HEK293T (cell line): ENCODE measurements at places on chromosomes 7 and 10.
A peak's percentile ranks its signal among the peaks of the same experiment; 100 is the strongest.

GRCh38 chr10:990808-991207, 2.6 kb downstream of the GTPBP4 start:
- DNase-seq, result no peak

- no peak for DNase-seq
Observed at GRCh38 chr10:54758791-54759190, 42.2 kb downstream of the PCDH15 start.

GRCh38 chr10:6647811-6648526, 67.9 kb upstream of the PRKCQ start:
- DNase-seq, result peak; percentile 73

DNA sequence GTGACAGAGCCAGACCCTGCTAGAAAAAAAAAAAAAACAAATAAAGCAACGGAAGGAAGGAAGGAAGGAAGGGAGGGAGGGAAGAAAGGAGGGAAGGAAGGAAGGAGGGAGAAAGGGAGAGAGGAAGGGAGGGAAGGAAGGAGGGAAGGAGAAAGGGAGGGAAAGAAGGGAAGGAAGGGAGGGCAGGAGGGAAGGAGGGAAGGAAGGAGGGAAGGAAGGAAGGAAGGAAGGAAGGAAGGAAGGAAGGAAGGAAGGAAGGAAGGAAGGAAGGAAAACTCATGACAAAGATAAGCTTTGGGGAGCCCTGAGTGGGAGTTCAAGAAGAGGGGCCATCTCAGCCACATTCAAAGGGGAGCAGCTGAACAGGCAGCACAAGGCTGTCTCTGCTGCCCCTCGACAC, 124.7 kb upstream of the MGMT start:
- DNase-seq, result no peak

GRCh38 chr7:25831831-25832411, 320.1 kb upstream of the NFE2L3 start:
- DNase-seq, result no peak

- DNase-seq, result no peak
Observed at GRCh38 chr10:53569455-53569854, 796.9 kb upstream of the MBL2 start.

- no peak for DNase-seq
Observed at GRCh38 chr10:78533098-78533497, 499.4 kb downstream of the RPS24 start.

DNA sequence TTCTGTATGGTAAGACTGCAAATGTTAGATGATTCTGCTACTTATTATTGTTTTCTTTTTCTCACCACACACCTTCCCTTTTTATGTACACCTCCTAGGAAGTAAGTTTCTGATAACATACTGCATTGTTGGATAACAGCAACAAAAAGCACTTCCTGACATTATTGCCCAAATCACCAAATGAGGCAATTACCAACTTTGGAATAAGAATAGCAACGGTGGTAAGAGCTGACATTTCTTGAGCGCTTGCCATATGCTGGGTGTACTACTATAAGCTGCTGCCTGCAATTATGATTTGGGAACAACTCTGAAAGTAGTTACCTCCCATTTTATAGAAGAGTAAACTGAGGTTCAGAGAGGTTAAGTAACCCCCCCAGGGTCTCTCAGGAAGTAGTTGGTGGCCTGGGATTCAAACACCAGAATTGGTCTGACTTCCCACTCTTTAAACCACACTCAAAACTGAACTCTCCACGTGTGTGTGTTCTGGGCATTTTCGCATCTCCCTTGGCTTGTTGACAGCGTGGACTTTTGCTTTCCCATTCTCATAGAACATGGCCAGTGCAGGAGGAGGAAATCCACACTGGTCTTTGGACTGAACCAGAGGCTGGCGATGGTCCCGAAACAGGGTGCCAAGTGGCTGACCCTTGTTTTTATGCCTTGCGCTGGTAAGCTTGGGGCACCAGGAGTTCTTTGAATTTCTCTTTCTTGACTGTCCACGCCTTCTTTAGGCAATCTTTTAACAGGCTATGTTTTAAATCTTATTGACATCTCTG, 71.4 kb downstream of the TCF7L2 start:
- no peak for DNase-seq

- DNase-seq, result no peak
Observed at GRCh38 chr7:141158561-141158960, 84.7 kb downstream of the TMEM178B start.

DNA sequence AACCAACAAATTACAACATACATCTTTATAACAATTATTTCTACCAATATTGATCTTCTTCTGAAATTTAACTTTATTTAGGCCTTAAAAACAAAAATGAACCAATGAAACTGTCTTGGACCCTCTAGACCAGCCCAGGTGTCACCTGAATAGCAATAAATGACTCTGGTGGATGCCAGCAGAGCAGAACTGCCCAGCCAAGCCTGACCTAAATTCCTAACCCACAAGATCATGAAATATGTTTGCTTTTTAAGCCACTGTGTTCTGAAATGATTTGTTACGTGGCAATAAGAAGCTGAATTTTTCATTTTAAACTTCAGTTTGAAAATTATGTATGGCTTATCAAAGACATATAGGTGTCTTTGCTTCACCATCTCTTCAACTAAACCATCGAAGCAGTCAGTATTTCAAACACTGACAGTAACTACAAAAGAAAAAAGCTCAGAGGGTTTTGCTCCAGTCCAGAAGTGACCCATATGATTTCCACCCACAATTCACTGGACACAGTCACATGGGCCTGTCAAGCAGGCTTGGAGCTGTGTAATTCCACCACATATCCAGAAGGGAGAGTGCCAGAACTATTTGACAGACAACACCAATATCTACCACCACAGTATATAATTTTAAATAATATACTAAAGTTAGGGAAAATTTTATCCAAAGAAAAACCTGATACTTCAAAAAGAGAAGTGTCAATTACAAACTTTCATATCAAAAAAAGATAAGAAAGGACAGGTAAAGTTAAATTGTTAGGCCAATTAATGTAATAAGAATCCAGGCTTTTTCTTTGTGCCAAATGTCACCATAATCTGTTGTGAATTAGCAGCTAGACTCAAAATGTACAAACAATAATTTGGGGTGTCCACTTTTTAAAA, 94.5 kb downstream of the KMT2C start:
- peak; percentile 76 for DNase-seq

- no peak for DNase-seq
Observed at GRCh38 chr7:135454060-135454459, 55.8 kb downstream of the CNOT4 start.

- no peak for DNase-seq
Observed at GRCh38 chr7:135964274-135964673, 12.9 kb downstream of the MTPN start.

DNA sequence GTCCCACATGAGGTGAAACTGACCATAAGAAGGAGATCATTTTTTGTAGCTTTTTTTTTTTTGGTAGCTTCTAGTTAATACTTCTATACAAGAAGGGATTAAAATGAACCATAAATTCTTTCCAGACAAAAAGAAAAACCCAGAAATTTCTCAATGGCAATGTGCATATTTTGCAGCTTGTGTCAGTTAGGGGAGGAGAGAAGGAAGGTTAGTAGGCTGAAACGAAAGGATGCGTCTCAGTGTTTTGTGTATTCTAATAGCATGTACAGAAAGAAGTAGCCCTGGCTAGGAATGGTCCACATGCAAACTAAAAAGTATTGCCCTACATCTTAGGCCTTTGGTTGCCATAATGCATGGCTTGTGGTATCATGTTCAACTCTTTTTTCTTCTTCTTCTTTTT, 90.6 kb downstream of the CACNB2 start:
- no peak for DNase-seq

- DNase-seq, result no peak
Observed at GRCh38 chr10:48404646-48405045, 98.2 kb downstream of the MAPK8 start.

- no peak for DNase-seq
Observed at GRCh38 chr7:81370822-81371221, 399.0 kb downstream of the HGF start.

DNA sequence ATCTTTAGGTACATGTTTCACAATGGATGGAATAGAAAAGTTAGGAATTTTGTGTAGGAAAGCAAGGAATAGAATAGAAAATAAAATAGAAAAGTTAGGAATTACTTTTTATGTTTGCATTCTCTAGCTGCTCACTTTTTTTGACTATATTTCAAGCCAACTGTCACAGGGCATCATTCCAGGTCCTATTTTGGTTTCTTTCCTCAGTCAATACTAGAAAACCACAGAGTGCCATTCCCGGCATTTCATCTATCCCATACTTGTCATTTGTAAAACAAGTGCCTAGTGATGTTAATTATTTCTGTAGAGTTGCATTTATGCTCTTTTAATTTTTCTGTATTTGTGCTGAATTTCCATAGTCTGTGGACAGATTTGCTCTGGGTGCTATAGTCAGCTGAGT, 66.2 kb downstream of the SDK1 start:
- no peak for DNase-seq

DNA sequence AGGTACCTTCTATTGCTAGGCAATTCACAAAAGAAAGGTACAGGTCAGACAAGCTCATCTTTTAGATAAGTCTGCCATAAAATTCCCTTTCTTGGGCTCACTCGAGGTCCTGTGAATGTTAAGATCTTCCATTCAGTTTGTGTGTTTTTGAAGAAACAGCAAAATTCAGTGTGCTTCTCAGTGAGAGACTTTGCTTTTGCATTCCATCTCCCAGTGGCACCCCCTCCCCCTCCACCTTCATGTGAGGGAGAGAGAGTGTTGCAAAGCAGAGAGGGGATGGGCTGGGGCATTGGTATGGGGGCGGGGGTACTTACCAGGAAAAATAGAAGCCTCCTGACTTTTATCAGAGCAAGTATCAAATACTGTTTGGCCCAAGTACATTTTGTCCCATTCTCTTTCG, 3.8 kb upstream of the TECTB start:
- no peak for DNase-seq

DNA sequence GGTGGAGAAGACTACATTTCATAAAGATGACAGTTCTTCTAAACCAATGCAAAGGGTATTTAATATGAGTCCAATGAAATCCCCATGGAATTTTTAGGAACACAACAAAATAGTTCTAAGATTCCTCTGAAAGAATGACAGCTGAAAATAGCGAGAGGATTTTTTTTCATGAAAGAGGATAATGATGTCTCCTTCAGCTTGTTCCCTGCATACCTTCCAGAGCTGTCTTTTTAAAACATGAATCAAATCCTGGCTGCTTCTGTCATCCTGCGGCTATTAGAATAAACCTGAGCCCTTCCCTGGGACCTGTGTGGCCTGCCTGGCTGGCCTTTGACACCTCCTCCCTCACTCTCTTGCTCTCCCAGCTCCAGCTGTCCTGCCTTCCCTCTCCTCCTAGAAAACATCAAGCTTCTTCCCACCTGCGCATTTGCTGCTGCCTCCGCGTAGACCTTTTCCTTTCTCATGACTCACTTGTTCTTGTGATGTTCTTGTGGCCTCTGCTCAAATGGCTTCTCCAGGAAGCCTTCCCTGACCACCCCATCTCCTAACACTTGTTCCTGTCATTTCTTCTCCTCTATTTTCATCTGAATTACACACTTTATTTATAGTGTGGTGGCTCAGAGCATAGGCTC, 57.4 kb downstream of the EEPD1 start:
- no peak for DNase-seq

DNA sequence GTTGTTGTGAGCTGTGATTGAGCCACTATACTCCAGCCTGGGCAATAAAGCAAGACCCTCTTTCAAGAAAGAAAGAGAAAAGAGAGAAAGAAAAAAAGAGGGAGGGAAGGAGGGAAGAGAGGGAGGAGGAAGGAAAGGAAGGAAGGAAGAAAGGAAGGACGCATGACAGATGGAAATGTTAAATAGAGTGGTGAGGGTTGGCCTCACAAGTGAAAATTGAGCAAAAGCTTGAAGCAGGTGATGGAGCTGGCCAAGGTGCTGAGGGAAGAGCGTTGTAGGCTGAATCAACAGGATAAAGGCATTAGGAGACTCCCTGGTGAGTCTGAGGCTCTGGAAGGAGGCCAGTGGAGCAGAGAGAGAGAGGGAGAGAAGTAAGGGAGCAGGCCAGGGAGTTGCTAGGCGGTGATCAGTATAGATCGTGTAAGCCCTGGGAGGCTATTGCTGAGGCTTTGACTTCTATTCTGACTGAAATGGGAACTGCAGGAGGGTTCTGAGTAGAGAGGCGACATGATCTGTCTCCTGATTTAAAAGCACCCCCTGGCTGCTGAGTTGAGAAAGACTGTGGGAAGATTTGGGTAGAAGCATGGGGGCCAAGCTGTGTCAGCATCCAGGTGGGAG, 26.5 kb upstream of the TMEM248 start:
- no peak for DNase-seq

DNA sequence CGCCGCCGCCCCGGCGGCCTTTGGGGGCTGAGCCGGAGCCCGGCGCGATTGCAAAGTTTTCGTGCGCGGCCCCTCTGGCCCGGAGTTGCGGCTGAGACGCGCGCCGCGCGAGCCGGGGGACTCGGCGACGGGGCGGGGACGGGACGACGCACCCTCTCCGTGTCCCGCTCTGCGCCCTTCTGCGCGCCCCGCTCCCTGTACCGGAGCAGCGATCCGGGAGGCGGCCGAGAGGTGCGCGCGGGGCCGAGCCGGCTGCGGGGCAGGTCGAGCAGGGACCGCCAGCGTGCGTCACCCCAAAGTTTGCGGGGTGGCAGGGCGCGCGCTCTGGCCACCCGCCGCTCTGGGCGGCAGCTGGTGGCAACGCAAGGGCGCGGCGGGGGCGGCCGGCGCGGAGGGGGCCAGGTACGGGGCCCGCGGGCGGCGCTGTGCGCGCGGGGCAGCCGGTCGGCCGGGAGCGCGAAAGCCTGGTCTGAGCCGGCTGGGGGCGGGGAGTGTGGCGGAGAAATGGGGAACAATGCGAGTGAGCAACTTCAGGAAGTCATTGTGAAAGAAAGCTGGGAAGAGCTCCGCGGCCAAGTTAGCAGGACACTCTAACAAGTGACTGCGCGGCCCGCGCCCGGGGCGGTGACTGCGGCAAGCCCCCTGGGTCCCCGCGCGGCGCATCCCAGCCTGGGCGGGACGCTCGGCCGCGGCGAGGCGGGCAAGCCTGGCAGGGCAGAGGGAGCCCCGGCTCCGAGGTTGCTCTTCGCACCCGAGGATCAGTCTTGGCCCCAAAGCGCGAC, at the start of gene IKZF1:
TSS of gene IKZF1 (plus strand) at position 588 of the 782 bp plus-strand sequence. CDS start 14,346 bp downstream, outside the sequence.
- DNase-seq, result peak; percentile 13

- no peak for DNase-seq
Observed at GRCh38 chr10:102619281-102619981, 24.8 kb upstream of the TRIM8 start.

DNA sequence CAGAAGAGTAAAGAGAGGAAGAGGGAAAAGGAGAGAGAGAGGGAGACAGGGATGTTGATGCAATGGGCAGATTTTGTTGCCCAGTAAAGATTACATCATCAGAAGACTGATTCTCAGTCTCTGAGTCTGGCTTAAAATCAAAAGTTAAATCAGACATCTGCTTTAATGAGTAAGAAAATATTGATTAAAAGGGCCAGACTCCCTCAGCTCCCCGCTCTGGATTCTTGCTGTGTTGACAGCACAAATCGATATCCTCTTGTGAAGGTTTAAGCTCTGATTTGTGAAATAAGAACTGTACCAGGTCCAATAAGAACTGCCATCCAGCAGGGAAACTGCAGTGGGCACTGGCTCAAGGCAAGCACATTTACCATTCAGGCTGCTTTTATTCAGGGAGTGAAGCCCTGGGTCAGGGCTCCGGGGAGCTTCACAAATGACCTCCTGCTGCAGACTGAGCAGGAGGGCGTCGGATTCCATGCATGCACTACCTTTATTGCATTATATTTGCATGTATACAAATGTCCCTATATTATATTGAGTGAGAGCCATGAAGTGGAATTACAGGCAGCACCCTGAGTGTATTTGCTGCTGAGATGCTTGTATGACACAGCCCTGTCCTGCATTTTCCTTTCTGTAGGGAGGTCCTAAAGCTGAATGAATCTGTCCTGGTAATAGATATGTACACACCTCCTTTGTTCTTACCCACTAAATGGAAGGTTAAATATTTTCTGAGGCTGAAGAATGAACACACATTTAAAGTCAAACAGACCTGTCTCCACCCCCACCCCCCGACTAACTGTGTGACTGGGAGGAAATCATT, 401.5 kb downstream of the REEP3 start:
- no peak for DNase-seq
